ENCODE measurements at places on chromosomes 7 and 10.

GRCh38 chr7:114293289-114294012, 121.2 kb upstream of the FOXP2 start:
- no peak for DNase-seq

DNA sequence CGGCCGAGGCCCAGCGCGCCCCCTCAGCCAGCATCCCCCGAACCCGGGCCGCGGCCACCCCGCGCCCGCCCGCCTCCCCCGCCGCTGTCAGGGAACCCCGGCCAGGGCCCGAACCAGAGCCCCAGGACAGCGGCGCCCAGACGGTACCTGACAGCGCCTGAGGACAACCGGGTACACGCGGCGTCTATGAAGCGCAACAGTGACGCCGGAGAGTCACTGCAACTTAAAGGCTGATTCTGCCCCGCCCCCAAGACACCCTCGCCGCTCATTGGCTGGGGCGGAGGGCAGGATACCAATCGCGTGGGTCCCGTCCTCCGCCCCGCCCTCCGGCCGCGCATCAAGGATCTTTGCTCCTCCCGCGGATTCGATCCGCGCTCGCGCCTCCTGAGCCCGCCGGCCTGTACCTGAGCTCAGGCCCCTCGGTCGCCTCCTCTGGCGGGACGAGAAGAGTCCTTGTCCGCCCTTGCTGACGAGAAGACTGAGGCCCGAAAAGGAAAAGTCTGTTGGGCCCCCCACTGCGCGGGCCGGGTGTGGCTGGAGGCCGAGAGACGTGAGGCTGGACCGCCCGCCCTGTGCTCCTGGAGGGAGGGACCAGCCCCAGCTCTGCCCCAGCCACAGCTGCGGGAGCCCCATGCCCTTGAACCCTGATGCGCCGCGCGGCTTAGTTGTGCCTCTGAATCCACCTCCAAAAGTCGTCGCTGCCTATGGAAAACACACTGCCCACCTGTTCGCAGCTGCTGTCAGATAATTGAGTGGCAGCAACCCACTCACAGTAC, at the start of gene OAT:
OAT (minus strand) TSS at position 198 of the 776 bp plus-strand sequence. CDS start 6,752 bp downstream, outside the sequence.
- peak; percentile 66 for DNase-seq

- DNase-seq = no peak
Observed at GRCh38 chr10:94108200-94108599, 114.5 kb downstream of the PLCE1 start.

DNA sequence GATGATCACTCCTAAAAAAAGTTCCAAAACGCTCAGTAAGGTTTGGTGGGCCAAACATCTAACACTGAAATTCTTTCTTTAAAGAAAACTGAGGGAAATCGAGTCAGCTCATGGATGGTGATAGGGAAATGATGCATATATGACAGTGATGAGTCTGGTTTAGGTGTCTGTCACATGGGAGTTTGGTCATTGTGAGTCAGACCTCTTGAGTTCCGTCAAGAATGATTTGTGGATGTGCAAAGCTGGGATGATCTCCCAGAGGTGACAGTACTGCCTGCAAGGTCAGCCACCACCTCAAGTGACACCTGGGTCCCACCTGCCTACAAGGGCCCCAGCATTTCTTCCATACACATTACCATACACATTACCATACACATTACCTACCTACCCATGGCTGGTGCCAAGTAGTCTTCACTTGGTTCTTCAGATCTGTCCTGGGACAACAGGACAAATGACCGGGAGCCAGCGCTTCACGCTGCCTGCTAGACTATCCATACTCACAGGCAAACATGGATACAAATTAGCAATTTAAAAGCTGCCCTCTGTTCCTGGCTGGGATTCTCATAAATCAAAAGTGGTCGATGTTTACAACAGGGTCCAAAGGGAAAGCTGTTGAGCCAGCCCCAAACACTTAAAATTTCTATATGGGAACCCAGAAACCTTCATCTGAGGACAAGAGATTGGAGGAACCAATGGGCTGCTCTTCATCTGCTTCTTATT, 128.4 kb downstream of the ADAM12 start:
- no peak for DNase-seq

DNA sequence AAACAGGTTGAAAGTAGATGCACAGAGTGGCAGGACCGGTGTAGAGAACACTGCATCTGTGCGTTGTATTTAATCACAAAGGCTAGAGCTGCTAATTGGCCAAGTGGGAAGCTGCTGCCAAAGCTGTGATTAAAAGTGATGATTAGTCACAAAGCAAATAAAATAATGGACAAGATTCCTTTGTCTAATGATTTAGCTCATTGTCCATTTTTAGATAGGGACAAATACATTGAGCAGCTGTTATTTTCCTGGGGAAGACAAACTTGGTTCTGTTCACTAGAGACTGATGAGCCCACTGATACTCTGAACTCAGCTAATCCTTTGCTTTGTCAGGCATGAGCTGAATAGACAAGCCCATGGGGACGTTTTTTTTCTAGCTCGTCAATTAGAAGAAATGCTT, 19.7 kb downstream of the UBE3C start:
- no peak for DNase-seq

Data from GM12878 (cell line).